ENCODE measurements at places on chromosomes 4 and X.

- DNase-seq = no peak
Observed at GRCh38 chrX:19661961-19662360, 146.7 kb upstream of the MAP3K15 start.

- DNase-seq = no peak
Observed at GRCh38 chr4:24980740-24981139, 50.0 kb downstream of the LGI2 start.

DNA sequence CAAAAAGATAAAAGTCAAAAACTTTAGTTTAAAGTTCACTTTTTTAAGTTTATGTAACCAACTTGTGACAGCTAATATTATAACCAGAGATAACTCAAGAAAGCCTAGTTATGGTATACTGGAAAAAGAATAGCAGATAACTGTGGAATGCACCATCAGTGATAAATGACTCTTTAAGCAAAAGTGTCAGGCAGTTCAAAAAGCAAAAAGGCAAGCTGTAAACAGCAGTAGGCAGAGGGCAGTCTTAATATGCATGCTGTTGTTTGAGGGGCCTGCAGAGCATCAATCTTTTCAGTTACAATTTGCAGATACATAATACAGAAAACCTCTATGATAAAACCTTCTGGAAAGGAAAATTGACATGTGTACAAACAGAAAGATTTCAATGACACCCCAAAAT, 81.8 kb upstream of the JADE1 start:
- DNase-seq = no peak

DNA sequence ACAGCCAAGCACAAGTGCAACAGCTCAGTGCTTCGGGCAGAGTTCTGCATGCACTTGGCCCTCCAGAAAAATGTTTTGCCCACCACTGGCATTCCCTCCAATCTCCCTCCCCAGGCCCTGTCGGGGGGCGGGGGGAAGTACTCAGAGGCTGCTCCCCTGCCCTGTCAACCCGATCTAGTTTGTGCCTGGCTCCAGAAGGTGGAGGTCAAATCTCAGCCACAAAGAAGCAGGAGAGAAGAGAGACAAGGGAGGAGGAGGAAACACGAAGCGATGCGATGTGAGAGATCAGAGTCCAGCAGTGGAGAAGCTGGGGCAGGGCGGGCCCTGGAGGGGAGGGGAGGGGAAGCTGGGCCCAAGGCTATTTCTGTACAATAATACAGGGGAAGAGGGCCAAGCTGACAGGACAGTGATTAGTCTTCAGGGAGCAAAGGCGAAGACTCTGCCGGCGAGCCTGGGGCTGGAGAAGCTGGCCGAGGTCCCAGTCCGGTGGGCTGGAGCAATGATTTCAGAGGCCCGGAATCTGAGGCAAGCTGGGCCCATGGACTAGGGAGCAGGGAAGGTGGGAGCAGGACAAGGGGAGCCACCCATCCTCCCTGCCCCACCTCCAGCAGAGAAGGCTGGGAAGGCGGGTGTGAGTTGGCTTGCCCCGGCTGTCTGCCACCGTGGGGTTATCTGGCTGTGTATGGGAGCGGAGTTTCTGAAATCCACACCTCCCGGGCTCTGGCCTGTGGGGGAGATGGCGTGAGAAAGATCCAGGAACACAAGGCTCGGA, 167.1 kb downstream of the EFNB1 start:
- no peak for DNase-seq

All from stimulated activated CD8-positive, alpha-beta memory T cell treated with anti-CD3 and anti-CD28 coated beads, Interleukin-4, amount 100 ng/mL, for 1 hour (primary cell).